CD4-positive, alpha-beta T cell treated with Interleukin-10 for 1 hour (primary cell): ENCODE measurements at places on chromosomes 2 and 18.

GRCh38 chr18:10304853-10305252, 149.6 kb upstream of the APCDD1 start:
- no peak for DNase-seq

DNA sequence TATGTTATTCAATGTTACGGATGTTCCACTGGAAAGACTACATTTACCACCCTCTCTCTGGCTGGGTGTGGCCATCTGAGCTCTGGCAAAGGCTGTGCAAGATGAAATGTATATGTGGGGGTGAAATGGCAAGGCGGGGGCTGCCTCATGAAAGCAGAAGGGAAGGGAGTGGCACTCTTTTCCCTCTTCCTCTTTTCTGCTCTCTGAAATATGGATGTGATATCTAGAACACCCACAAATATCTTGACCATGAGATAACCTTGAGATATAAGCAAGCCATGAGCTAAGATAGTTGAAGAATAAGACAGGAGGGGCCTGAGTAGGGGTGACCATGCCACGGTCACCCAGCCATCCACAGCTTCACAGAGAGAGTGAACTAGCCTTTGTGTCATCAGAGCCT, 367.8 kb upstream of the ID2 start:
- no peak for DNase-seq

DNA sequence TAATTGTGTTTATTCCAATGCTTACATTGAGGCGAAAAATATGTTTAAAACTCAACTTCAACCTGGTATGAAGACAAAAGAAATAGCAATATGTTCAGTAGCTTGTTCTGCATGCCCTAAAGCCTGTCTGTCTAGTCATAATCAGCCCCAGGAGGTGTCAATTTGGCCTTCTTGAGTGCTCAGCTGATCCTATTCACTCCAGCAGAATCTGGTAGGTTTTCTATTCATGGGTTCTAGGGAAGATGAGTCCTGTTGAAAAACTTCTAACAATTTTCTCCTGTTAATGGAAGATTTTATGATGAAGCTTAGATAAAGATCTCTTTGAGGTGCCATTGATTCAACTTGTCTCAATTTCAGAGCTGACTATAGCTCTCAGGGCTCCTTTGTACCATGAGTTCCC, 402.0 kb upstream of the UBE2E3 start:
- no peak for DNase-seq

- DNase-seq: no peak
Observed at GRCh38 chr2:202251494-202251893, 13.1 kb upstream of the SUMO1 start.

DNA sequence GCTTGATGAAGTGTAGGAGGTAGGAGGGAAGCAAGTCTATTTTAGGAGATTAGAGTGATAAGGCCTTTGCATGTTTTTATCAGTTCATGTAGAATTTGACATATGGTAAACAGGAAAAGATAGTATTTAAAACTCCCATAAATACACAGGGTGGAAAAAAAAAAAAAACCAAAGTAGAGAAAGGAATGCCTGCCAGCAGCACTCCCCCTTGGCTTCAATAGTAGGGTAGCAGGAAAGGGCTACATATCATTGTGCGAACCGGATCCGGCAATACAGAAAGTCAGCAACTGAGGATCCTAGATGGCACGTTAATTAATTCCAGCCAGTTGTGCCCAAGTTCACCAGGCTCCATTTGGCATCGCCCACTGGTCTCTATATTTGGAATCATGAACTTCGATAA, 159.6 kb upstream of the SMIM21 start:
- DNase-seq: no peak
